ENCODE measurements at places on chromosomes 3 and 15.

DNA sequence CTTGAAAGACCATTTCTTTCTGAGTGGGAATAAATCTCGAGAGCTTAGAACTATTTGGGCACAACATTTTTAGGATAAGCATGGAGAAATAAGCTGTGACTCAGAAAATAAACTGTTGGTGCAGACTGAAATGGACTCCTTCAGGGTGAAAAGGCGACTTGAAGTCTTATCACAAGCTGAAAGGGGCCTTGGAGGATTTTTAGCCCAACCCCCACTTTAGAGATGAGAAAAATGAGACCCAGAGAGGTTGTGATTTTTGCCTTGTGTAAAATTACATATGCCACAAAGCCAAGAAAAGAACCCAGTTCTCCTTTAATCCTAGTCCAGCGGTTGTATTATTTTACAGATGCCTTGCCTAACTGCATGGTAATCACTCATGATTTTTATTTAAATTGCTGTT, 1.5 kb downstream of the ATP1B3 start:
- no peak for DNase-seq

- no peak for DNase-seq
Measured at GRCh38 chr15:100308213-100308600, 33.6 kb downstream of the ADAMTS17 start.

GRCh38 chr15:37098468-37099318, 1.7 kb downstream of the MEIS2 start:
- DNase-seq, result peak; percentile 81

GRCh38 chr3:72182206-72182605, 397.3 kb upstream of the PROK2 start:
- DNase-seq, result no peak

GRCh38 chr15:70892912-70893560, 410 bp downstream of the LRRC49 start:
- peak; percentile 52 for DNase-seq

Data from D341Med (cell line).